Stimulated activated CD4-positive, alpha-beta T cell treated with anti-CD3 and anti-CD28 coated beads, Interleukin-4, amount 100 ng/mL, for 48 hours (primary cell): ENCODE measurements at places on chromosomes 1 and 21.

GRCh38 chr1:15201849-15202551, 45.0 kb upstream of the FHAD1 start:
- no peak for DNase-seq

DNA sequence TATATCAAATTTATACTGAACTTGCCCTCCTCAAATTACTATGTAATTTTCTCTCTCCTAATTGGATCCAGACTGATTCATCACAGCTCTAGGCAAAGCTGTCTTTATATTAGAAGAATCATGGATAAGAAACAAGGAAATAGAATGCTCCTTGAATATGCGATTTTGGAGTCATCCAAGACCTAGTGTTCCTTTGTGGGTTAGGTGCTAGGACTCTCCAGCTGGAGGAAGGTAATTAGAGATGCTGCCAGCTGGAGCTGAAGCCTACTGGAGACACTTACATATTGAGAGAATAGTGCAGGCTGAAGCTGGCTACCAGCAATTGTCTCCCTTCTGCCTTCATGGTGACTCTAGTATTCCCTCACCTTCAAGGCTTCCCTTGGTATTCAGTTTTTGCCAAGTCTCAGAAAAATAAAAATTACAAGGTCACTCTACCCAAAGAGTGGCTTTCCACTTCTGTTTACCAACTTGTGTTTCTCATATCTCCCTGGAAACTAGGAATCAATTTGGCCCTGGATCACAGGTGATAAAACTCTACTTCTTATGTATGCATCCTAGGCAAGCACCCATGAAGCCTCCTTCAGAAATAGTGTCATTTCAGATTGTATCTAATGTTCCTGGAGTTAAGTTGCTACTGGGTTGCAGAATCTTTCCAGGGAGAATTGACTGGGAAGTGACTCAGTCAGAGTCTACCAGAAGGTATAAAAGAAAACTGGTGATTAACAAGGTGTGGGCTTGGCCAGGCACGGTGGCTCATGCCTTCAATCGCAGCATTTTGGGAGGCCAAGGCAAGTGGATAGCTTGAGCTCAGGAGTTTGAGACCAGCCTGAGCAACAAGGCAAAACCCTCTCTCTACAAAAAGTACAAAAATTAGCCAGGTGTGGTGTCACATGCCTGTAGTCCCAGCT, 24.4 kb upstream of the DOCK7 start:
- DNase-seq: no peak

DNA sequence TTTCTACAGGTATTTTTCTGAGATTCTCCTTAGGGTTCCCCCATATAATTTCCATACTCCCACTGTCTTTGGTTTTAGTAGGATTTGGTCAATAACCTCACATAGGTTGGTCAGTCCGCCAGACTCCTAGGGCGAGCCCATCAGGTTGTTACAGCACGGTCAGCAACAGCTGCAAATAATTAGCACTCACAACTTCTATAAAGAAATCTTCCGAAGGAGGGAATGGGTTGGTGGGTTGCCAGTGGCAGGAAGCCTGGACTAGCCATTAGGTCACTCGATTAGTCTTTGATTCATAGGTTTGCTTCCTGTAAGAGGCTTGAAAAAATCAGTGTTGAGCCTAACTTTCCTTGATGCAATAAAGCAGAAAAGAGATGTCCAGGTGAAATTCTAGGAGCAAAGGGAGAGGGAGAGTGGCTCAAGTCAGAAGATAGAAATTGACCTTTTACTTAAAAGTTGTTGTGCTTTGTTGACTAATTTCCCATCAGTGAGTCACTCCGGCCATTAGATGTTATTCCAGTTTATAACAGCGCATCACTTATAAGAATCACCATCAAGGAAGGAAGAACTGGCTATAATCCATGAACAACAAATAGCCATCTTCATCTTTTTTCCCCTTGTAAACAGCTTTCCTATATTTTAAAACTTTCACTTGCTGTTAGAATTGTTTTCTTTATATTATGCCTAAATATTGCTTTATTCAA, 88.3 kb downstream of the TPR start:
- DNase-seq: no peak

DNA sequence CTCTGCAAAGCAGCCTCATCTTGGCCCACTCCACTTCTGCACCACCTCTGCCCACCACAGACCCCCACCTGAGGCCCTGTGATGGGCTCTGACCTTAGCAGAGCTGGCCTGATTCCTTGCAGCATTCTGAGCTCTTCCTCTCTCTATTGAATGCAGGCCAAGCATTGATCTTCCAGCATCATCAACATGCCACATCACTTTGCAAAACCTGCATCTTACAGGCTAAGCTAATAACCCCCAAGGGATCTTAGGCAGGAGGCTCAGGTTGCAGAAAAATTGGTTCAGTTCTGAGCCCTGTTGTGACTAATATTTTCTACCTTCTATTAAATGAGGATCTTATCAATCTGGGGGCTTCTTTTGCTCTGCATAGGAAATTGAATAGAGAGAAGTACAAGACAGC, 78.7 kb downstream of the ATP1A1 start:
- DNase-seq: no peak

DNA sequence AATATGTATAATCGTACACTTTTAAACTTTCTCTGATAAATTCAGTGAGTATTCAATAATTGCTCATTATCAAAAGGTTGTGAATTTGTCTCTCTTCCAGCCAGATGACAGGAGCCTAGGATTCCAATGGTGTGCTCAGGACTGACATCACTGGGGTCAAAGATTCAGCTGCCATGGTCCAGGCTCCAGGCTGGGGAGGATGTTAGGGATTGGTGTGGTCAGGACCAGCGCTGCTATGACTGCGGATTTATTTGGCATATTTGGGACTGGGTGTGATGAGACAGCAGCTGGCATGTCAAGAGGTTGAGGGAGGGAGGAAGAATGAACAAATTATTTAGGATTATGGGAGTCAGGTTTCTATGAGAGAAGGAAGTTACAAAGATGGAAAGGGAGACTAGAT, 48.2 kb upstream of the ABCA4 start:
- no peak for DNase-seq

DNA sequence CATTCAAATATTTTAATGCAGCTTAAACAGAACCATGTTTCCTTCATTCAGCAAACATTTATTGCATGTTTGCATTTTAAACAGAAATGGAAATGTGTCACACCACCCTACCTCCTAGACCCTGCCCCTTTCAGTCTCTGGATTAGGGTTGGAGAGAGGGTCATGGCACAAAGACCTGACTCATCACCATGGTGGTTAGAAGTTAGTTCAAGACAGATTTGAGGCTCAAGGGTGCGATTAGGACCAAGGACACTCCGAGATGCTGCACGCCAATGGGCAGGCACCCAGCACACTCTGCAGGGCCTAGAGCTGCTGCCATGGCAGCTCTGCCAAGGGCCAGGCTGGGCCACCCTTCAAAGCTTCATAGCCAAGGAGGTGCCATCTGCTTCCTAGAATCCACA, 86.9 kb downstream of the NAV1 start:
- DNase-seq: no peak

- DNase-seq: no peak
These were observed 85.5 kb upstream of the PALMD start for GRCh38 chr1:99560207-99561040.

GRCh38 chr1:6257541-6258069, 3.3 kb downstream of the GPR153 start:
- DNase-seq: no peak

- no peak for DNase-seq
These were observed 7.7 kb downstream of the RPE65 start for GRCh38 chr1:68442006-68442405.

- DNase-seq: no peak
These were observed at the start of gene TIE1 for GRCh38 chr1:43300378-43301094. Gene TIE1, plus strand, starts transcription at chr1:43300982. Its CDS starts 90 bp downstream, at chr1:43301072.

- no peak for DNase-seq
These were observed 145.4 kb downstream of the GALNT2 start for GRCh38 chr1:230212405-230212936.

GRCh38 chr1:155049651-155050559, 1.2 kb upstream of the ADAM15 start:
- no peak for DNase-seq

DNA sequence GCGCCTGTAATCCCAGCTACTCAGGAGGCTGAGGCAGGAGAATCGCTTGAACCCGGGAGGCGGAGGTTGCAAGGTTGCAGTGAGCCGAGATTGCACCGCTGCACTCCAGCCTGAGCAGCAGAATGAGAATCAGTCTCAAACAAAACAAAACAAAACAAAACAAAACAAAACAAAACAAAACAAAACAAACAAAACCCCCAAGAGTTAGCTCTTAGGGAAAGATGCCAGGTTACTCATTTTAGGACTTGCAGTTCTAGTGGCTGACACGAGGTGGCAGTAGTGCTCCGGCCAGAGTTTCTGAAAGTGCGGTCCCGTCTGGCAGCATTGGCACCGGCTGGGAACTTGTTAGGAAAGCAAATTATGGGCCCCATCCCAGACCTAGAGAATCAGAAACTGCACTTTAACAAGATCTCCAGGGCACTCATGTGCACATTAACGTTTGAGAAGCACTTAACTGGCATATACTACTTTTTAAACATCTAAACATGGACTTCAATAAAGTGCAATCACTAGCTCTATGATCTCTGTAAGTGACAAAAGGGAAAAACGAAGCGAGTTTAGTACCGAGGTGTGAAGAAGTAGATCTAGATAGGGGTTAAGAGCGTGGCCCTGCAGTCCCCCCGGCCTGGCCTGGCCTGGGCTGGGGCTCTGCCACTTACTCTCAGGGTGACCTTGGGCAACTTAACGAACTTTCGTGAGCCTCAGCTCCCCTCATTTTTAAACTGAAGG, 41.9 kb upstream of the TNFRSF1B start:
- DNase-seq: peak; percentile 55

DNA sequence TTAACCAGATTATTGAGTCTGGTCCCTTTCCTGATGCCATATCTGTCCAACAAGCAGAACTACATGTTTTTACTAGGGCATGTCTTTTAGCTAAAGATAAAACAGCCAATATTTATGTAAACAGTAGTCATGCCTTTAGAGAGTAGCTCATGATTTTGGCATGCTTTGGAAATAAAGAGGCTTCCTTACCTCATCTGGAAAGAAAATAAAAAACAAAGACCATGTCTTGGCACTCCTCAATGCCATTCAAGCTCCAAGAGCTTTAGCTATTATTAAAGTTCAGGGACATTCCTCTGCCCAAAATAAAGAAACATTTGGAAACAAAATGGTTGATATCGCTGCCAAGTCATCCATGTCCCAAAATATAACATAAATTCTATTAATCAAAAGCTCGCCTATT, 202.4 kb downstream of the URB2 start:
- no peak for DNase-seq

DNA sequence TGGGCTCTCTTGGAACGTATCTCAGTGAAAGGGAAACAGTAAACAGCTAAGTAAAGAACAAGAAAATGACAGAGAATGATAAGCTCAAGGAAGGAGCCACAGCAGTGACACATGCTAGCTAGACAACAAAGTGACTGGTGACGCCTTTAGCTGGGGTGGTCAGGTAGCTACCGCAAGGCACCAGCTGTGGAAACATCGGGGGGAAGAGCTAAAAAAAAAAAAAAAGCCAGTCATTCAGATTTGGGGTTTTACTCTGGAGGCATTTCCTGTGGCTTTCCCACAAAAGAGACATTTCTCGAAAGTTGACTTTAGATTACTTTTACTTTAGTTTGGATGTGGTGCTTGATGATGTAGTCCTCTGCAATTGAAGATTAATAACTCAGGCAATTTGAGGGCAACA, 2.1 kb downstream of the FHAD1 start:
- DNase-seq: peak; percentile 38

GRCh38 chr1:211495584-211495983, 3.6 kb upstream of the RD3 start:
- no peak for DNase-seq

GRCh38 chr1:208923946-208924720, 659.4 kb upstream of the CAMK1G start:
- DNase-seq: no peak

DNA sequence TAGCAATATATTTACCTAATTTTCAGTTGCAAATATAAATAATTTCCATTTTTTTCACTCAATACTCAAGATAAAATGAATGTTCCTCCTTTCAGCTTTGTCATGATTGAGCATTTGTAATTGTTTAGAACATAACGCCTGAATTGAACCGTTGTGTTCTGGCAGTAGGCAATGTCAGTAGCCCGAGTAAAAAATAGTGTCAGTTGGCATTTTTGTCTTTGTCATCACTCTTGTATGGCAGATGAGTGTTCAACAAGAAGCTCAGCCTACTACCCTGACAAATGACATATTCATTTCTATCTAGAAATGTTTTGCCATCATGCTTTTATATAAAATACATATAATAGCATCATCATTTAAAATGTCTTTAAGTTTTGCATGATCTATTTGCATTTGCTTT, 691.4 kb upstream of the NCAM2 start:
- no peak for DNase-seq

GRCh38 chr1:154256686-154257085, 15.7 kb upstream of the HAX1 start:
- no peak for DNase-seq

DNA sequence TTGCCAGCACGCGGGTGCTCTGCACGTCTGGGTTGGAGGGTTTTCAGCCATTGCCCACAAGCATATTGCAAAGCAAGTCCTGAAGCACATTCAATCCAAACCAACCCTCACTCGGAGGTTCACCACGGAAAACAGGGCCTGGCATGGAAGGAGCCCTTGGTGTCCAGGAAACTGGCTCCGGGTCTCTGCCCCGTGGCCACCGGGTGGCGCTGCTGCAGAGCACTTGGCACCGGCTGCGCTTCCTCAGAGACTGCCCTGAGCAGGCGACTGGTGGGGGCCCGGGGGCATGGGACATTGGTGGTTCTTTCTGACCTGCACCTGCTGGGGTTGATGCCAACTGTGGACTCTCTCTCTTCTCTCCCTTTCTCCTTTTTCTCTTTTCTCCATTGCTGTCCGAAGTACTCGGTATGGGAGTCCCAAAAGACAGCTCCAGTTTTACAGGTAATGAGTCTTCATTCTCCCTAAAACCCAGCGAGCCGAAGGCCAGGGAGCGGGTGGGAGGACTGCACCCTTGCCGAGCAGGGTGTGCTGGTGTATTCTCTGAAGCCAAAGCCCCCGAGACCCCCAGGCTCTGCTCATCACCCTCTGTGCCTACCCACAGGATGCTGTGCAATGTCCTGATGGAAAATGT, 4.1 kb upstream of the KCNAB2 start:
- DNase-seq: peak; percentile 26

- DNase-seq: no peak
These were observed 112.6 kb downstream of the SEC16B start for GRCh38 chr1:177857285-177857684.
